ENCODE measurements at places on chromosomes 2 and 18. TPM values are rescaled to one million over a fixed set of nuclear protein-coding genes. Genes with fewer than 3 reads are reported as not detected.

Gene TMEM200C
- total RNA-seq, result 6.5 TPM

Gene SKOR2
- not detected for total RNA-seq

Gene DOK6
- not detected for total RNA-seq

GRCh38 chr2:106284255-106284654, 90.2 kb upstream of the UXS1 start:
- no peak for DNase-seq
- H3K4me1 ChIP-seq, result no peaks in the 10 kb centered on the region
- no peak overlapping the region for H3K27ac ChIP-seq
- no peaks in the 10 kb centered on the region for H3K36me3 ChIP-seq

- no peak overlapping the region for H3K27ac ChIP-seq
- no peaks in the 10 kb centered on the region for H3K27me3 ChIP-seq
- no peaks in the 10 kb centered on the region for H3K4me1 ChIP-seq
- H3K36me3 ChIP-seq, result no peaks in the 10 kb centered on the region
- no peak for DNase-seq
Measured at GRCh38 chr18:8989017-8989416, 113.5 kb upstream of the NDUFV2 start.

GRCh38 chr2:204625135-204625534, 79.9 kb downstream of the PARD3B start:
- peaks cover 5% of the 10 kb centered on the region for H3K4me1 ChIP-seq
- DNase-seq, result peak; percentile 65
- no peaks in the 10 kb centered on the region for H3K27me3 ChIP-seq
- no peak overlapping the region for H3K4me3 ChIP-seq
- no peaks in the 10 kb centered on the region for H3K36me3 ChIP-seq
- H3K27ac ChIP-seq, result no peak overlapping the region

Gene CPLX4
- not detected for total RNA-seq

DNA sequence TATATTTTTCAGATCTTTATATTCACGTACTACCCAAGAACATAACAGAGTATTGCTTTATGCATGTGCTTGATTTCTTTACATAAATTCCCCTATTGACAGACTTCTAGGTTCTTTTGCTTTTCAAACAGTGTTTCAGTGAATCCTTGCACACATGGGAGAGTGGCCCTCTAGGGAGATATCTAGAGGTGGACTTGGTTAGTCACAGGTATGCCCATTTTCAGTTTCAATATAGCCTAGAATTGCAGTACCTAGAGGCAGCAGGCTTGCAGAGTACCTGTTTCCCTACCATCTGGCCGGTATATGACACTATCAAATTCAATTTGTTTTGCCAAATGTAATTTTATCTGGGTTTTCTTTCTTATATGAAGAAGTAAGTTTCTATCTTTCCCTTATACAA, 36.8 kb downstream of the EML6 start:
- no peak overlapping the region for H3K4me3 ChIP-seq
- H3K36me3 ChIP-seq, result no peaks in the 10 kb centered on the region
- DNase-seq, result no peak
- no peaks in the 10 kb centered on the region for H3K27me3 ChIP-seq

- DNase-seq, result no peak
- no peak overlapping the region for H3K27ac ChIP-seq
- H3K4me1 ChIP-seq, result no peaks in the 10 kb centered on the region
- no peaks in the 10 kb centered on the region for H3K27me3 ChIP-seq
- no peak overlapping the region for H3K4me3 ChIP-seq
- H3K36me3 ChIP-seq, result no peaks in the 10 kb centered on the region
Measured at GRCh38 chr2:17353263-17353662, 165.0 kb downstream of the RAD51AP2 start.

Gene UGT1A8
- total RNA-seq, result 0.46 TPM

Gene SLC19A3
- 0.26 TPM for total RNA-seq

DNA sequence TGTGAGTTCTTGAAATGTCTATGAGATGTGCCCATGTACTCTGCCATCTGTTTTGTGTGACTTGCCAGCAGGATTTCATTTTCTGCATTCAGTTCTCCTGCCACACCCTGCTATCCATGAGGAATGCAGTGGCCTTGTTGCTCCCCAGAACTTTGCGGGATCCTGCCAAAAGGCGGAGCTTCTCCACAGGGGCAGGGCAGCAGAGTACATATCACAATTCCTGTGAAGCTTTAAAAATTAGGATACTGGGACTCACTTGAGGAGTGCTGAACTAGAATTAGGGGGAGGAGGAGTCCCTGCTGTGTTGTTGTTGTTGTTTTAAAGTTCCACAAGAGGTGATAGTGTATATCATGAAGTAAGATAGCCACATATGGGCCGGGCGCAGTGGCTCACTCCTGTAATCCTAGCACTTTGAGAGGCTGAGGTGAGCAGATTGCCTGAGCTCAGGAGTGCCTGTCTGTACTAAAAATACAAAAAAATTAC, 76.4 kb downstream of the TANC1 start:
- H3K27me3 ChIP-seq, result no peaks in the 10 kb centered on the region
- peak overlapping the region; percentile 1 for H3K4me3 ChIP-seq
- peaks cover 51% of the 10 kb centered on the region for H3K4me1 ChIP-seq
- H3K36me3 ChIP-seq, result peaks cover 5% of the 10 kb centered on the region
- peak overlapping the region; percentile 62 for H3K27ac ChIP-seq
- DNase-seq, result peak; percentile 41

Gene ERBB4
- under 0.01 TPM for total RNA-seq

GRCh38 chr2:197089655-197090054, 163.1 kb upstream of the PGAP1 start:
- H3K4me3 ChIP-seq, result no peak overlapping the region
- DNase-seq, result no peak
- no peaks in the 10 kb centered on the region for H3K27me3 ChIP-seq

- no peaks in the 10 kb centered on the region for H3K36me3 ChIP-seq
- peaks cover 7% of the 10 kb centered on the region for H3K4me1 ChIP-seq
- no peak overlapping the region for H3K27ac ChIP-seq
- H3K4me3 ChIP-seq, result no peak overlapping the region
- H3K27me3 ChIP-seq, result no peaks in the 10 kb centered on the region
Measured at GRCh38 chr18:40877096-40877495, 1077.9 kb upstream of the PIK3C3 start.

Gene CD8B
- total RNA-seq, result not detected

- DNase-seq, result peak; percentile 92
- H3K36me3 ChIP-seq, result no peaks in the 10 kb centered on the region
- H3K4me3 ChIP-seq, result peak overlapping the region; percentile 42
- no peaks in the 10 kb centered on the region for H3K27me3 ChIP-seq
- peaks cover 34% of the 10 kb centered on the region for H3K4me1 ChIP-seq
- H3K27ac ChIP-seq, result peak overlapping the region; percentile 71
Measured at GRCh38 chr2:180747728-180748127, 232.7 kb upstream of the UBE2E3 start.

Gene GPR45
- total RNA-seq, result not detected

DNA sequence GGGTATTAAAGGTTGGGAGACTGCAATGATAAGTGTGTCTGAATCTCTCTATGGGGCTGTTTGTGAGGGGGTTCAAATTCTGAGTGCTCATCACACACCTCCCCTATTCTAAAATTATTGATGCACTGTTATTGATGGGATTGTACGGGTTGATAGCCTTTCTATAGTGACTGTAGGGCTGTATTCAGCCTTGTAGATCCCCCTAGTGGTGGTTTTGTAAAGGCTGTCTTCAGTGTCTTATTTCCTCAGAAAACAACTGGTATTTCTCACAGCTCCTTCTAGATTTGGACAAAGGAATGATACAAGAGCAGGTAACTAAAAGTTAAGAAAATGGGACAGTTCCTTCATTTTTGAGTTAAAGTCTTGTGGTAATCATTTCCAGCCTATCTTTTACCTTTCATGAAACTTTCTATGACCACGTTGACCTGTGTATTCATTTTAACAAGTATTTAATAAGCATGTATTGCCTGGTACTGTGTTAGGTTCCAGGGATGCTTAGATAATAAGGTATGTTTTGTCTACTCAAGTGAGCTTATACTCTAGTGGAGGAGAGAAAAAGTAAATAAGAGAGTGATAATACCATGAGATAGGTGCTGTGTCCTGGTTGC, 21.2 kb downstream of the SMAD4 start:
- no peaks in the 10 kb centered on the region for H3K27me3 ChIP-seq
- peak; percentile 46 for DNase-seq
- H3K36me3 ChIP-seq, result no peaks in the 10 kb centered on the region
- H3K27ac ChIP-seq, result no peak overlapping the region

DNA sequence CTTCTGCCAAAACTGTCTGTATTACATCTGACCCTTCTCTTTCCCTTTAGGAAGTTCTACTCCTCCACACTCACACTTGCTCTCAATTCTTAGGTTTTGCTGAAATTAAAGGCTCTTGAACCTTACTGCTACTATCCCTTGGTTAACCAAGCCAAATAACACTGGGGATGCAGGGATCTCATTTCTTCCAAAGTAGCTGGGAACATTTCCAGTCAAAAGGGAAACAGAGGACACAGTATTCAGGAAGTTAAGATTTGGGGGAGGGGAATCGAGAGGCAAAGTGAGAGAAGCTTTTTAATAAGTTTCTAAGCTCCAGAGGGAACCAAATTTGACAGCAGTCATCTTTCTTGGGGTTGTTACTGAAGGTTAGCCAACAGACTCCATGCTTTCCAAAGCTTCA, 6.2 kb downstream of the SEPTIN2 start:
- H3K27me3 ChIP-seq, result no peaks in the 10 kb centered on the region
- H3K27ac ChIP-seq, result no peak overlapping the region
- H3K4me1 ChIP-seq, result peaks cover 29% of the 10 kb centered on the region
- H3K4me3 ChIP-seq, result no peak overlapping the region
- H3K36me3 ChIP-seq, result peaks cover 26% of the 10 kb centered on the region

Gene CLEC4F
- not detected for total RNA-seq

GRCh38 chr2:156182132-156182531, 150.4 kb downstream of the NR4A2 start:
- H3K27ac ChIP-seq, result peak overlapping the region; percentile 99
- no peaks in the 10 kb centered on the region for H3K27me3 ChIP-seq
- DNase-seq, result peak; percentile 98
- H3K4me1 ChIP-seq, result peaks cover 45% of the 10 kb centered on the region
- peak overlapping the region; percentile 54 for H3K4me3 ChIP-seq

DNA sequence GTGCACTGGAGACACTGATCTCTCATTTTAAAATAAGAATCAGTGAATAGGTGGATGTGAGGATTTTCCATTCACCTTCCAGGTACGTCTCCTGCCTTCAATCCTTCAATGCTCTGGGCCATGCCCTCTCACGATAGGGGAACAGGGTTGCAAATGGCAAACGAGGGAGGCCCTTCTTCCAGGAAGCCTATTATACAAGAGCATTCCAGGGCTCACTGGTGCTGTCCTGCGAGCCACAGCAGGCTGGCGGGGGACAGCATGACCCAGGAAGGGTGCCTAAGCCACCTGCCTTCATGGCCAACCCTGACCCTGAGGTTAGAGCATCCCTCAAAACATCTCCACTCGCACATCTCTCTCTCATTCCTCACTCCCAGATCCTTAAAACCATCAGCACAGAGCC, 20.6 kb upstream of the ID2 start:
- H3K27ac ChIP-seq, result no peak overlapping the region
- DNase-seq, result no peak
- no peak overlapping the region for H3K4me3 ChIP-seq
- no peaks in the 10 kb centered on the region for H3K36me3 ChIP-seq
- H3K4me1 ChIP-seq, result peaks cover 16% of the 10 kb centered on the region

Gene ANKRD44
- 28.7 TPM for total RNA-seq

DNA sequence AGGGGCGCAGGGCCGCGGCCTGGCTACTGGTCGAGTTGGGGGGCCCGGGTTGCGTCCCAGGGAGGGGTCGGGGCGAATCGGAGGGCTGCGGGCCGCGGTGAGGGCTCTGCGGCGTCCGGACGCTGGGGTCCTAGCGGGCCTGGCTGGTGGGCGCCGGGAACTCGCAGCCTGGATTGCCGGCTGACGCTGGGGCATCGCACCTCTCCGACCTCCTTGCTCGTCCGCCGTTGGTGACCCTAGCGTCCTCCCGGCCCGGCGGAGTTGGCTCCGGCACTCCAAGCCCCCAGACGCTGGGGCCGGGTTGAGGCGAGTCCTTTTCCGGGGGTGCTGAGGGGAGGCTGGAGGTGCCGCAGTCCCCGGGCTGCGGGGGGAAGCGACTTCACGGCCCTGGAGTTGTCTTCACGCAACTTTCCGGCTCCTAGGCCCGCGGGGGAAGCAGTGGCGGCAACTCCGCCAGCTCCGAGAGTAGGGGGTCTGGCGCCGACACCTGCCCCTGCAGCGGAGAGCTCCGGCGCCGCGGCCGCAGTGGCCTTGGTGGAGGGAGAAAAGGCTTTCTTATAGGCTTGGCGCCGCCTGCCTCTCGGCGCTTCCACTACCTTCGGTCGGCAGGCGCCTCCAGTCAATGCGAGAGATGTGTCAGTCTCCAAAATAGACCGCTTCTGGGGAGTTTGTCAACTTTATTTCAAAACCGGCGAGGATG, 70.3 kb downstream of the HAUS1 start:
- peaks cover 6% of the 10 kb centered on the region for H3K4me1 ChIP-seq
- no peaks in the 10 kb centered on the region for H3K36me3 ChIP-seq
- H3K27me3 ChIP-seq, result no peaks in the 10 kb centered on the region
- no peak overlapping the region for H3K27ac ChIP-seq
- H3K4me3 ChIP-seq, result peak overlapping the region; percentile 86
- DNase-seq, result no peak

GRCh38 chr2:156511122-156511521, 74.9 kb downstream of the GPD2 start:
- peaks cover 6% of the 10 kb centered on the region for H3K36me3 ChIP-seq
- no peak overlapping the region for H3K27ac ChIP-seq
- DNase-seq, result no peak
- no peak overlapping the region for H3K4me3 ChIP-seq
- H3K27me3 ChIP-seq, result no peaks in the 10 kb centered on the region

DNA sequence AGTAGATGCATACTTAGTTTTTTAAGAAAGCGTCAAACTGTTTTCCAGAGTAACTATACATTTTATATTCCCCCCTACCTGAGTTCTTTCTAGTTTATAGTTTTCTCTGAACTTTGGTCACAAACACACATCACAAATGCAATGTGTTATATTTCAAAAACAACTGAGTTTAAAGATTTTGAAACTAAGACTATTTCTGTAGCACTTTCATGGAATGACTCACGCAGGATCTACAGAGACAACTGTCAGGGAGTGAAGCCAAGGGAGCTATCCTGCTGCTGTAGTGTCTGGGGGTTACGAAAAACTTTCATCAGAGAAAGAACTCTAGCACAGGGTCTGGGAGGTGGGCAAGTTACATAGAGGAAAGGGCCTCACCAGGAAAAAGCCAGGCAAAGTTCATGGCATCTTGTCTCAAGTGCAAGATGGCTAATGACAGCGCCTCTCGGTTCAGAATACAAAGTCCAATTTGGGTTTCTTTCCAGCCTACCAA, 66.8 kb downstream of the UXS1 start:
- H3K4me1 ChIP-seq, result peaks cover 10% of the 10 kb centered on the region
- H3K4me3 ChIP-seq, result no peak overlapping the region
- DNase-seq, result no peak
- H3K36me3 ChIP-seq, result peaks cover 12% of the 10 kb centered on the region
- no peak overlapping the region for H3K27ac ChIP-seq
- H3K27me3 ChIP-seq, result no peaks in the 10 kb centered on the region
